ENCODE measurements at places on chromosomes 5 and 9.
A peak's percentile ranks its signal among the peaks of the same experiment; 100 is the strongest.

GRCh38 chr9:104386425-104387069, 117.5 kb upstream of the OR13F1 start:
- DNase-seq = no peak

GRCh38 chr5:10229306-10230048, 20.2 kb downstream of the ATPSCKMT start:
- peak; percentile 56 for DNase-seq

DNA sequence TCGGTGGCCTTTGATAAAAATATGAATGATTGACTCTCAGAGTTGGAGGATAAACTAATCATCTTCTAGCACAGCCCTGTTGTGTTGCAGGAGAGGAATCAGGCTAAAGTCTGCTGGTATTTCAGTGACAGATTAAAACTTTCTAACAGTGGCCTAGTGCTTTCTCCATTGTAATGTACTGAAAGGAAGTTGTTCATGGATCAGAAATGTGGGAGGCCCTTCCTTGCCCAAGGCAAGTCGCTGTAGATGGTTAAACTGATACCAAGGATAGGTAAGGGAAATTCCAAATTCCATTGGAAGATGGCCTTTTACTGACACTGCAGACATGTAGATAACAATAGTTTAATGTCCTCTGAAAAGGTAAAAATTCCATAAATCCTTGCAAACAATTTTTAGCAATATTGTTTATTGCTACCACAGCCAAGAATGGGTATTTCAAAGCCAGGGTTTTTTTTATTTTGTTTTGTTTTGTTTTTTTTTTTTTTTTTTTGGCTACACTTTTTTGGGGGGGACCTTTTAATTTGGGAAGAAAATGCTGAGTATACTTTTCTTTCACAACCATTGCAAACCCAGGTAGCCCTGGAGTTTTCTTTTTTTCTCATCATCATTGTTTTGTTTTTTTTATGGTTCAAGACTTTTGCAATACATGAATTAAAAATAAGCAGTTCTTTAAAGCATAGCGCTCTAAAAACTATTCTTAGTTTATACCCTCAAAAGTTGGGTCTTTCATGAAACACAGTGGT, 35.5 kb downstream of the WDR36 start:
- no peak for DNase-seq

- DNase-seq = peak; percentile 32
Measured at GRCh38 chr9:94084314-94084713, at the start of gene PTPDC1. Gene PTPDC1 (plus strand): TSS chr9:94084464. CDS start chr9:94084531, 67 bp downstream.

DNA sequence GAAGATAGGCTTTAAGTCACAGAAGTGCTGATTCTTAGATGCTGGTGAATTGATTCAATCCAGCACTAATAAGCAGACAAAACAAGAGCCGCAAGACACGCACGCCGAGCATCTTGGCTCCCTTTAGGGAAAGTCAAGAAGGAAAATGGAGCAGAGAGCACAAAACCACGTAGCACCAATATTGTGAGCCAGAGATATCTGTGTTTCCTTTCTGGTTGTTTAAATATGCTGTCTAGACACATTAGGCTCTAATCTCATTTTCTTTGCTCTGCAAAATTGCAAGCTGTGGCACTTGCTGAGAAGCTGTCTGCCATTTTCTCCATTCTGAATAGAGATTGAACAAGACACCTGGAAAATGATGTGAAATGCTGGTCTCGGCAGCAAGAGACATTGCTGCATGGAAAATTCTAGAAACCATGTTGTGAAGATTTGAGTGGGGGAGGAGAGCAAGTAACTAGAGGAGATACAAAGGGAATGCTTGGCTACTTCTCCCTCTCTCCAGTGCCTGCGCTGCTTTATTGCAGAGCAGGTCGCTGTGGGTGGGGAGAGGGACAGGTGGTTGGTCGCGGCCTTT, 336.3 kb downstream of the MED10 start:
- DNase-seq = no peak

DNA sequence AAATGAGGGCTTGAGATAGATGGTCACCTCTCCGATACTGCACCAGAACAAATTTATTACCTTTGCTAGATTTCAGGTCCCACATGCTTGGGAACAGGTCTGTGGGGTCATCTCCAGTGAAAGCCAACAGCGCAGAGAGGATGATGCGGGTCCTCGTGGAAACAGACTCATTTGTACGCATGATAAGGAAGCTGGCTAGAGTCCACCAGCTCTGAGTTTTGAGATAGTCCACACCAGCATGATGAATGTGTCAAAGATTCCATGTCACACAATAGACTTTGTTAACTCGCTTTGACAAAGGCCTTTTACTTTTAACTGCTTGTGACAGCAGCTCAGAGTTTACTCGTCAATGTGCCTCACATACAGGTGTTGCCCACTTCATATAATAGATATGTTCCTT, 105.4 kb upstream of the TBCA start:
- DNase-seq = no peak

- peak; percentile 43 for DNase-seq
Measured at GRCh38 chr9:128554155-128554862, 1.9 kb downstream of the SPTAN1 start.

DNA sequence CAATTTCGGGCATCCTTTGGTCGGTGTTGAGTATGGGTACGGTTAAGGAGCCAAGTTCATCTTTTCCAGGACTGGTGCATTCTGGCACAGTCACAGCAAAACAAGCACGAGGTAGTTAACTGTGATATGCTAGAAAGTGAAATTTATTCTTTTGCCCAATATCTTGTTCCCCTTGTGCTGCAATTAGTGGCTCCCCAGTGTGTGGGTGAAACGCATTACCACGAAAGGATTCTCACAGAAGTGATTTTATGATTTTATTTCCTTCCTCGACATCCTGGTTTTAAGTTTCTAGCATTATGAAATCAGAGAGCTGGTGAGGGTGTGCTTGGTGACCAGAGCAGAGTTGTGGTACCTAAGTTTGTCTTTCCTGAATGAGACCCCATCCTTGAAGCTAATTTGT, 1.5 kb downstream of the FRMPD1 start:
- DNase-seq = no peak

DNA sequence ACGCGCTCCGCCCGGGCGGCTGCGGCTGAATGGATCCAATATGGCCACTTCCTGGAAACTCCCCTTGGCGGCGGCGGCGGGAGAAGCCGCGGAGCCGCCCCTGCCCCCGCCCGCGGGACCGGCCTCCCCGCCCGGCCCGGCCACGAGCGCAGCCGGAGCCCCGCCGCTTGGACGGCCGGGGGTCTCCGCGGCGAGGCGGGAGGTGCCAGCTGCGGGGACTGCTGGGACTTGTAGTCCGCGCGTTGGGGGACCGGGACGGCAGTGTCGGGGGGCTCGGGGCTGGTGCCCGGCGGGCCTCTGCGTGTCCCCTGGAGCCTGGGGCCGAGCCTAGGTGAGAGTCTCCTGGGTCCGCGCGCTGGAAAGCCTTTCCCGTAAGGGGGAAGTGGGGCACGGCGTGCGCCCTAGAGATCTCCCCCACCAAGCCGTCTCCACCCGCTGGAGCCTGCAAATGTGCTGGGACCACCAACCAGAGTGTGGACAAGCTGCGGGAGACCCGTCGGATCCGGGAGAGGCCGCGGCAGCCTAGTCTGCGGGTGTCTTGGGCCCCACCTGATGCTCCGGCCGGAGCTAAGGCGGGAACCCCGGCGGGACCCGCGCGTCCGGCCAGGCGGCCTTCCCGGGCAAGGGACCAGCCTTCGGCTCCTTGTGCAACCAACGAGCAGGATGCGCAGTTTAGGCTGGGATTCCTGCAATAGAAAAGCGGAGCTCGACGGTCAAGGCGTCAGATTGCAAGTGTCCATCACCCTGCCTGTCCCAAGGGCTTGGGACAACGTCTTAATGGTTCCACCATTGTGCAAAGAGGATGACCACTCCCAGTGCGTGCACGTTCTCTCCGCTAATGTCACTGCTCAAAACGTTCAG, at the start of gene SEPTIN8:
Gene SEPTIN8, minus strand, starts transcription at position 31 of the 861 bp plus-strand sequence. CDS start 102 bp downstream, outside the sequence.
- DNase-seq = no peak

Measured in BJ (cell line).